ENCODE measurements at places on chromosomes 7 and 10.

DNA sequence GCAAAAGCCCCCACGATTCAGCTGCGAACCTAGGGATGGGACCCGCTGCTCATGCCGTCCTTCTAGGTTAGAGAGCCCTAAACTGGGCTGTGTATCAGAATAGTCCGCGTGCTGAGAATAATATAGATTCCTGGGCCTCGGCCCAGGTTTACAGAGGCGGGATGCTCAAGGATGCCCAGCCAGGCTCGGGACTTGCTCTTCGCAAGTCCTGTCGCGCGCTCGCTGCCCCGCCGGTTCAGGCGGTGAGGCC, 266 bp upstream of the STMP1 start:
- DNase-seq = no peak

- no peak for DNase-seq
These were observed 62.8 kb downstream of the ZRANB1 start for GRCh38 chr10:125004571-125005311.

- DNase-seq = no peak
These were observed 183.7 kb downstream of the NEBL start for GRCh38 chr10:20713420-20713819.

GRCh38 chr7:39054731-39055130, 77.0 kb downstream of the POU6F2 start:
- no peak for DNase-seq

DNA sequence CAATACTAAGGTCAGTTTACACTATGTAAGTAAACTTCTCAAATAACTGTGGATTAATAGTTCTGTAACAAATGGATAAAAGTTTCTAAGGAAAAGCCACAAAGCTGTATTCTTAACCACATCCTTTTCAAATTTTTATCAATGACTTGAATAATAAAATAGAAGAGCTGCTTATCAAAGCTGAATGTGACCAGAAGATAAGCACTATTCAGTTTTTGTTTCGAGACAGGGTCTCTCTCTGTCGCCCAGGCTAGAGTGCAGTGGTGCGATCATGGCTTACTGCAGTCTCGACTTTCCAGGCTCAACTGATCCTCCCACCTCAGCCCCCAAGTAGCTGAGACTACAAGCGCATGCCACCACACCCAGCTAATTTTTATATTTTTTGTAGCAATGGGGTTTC, 17.0 kb downstream of the UPF2 start:
- DNase-seq = no peak

- no peak for DNase-seq
These were observed 38.5 kb downstream of the AMZ1 start for GRCh38 chr7:2726316-2727018.

- no peak for DNase-seq
These were observed 252.3 kb downstream of the CXCL12 start for GRCh38 chr10:44132361-44133289.

- no peak for DNase-seq
These were observed 41.2 kb downstream of the NRCAM start for GRCh38 chr7:108415084-108415483.

GRCh38 chr10:16891375-16892313, 74.4 kb upstream of the RSU1 start:
- DNase-seq = peak; percentile 74

DNA sequence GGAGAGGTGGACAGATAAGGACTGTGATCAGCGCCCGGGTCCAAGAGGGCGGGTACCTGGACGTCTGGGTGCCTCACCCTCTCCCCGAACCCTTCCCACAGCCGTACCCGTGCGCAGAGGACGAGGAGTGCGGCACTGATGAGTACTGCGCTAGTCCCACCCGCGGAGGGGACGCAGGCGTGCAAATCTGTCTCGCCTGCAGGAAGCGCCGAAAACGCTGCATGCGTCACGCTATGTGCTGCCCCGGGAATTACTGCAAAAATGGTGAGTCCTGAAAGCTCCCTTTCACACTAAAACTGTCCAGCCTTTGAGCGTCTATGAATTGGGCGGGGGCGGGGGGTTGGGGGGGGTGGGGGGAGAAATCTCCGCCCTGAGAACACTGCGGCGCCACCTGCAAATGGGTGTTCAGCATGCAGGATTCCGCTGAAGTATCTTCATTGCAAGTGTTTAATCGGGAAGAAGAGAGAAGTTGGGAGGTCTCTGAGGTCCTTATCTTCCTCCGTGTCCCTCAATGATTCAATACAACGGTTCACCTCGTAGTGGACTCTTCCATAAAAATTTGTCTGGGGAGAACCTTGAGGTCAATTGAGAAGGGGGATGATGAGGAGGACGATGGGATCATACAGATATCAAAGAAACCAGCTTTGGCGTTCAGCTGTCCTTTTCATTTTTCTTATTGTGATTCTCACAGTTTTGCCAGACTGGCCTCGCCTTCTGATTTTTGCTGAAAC, 906 bp downstream of the DKK1 start:
- DNase-seq = peak; percentile 54

- no peak for DNase-seq
These were observed 151.1 kb downstream of the GFRA1 start for GRCh38 chr10:116121640-116122525.

GRCh38 chr7:1461646-1462375, 2.5 kb upstream of the MICALL2 start:
- no peak for DNase-seq

DNA sequence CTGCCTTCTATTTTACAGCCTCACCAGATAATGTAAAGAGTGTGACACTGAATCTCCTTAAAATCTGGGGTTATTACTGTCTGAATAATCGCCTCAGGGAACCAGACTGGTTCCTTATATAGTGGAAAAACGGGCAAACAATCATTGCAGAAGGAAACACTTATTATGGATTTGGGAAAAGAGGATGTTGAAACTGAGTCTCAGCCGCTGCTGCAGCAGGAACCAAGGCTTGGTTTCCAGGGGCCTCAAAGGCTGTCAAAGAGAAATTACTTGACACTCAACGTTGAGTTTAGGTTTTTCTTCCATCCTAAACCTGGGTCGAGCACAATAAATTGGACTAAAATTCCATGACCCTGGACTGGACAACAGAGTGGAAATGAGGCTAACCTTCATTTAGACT, 103.8 kb upstream of the AHR start:
- no peak for DNase-seq

DNA sequence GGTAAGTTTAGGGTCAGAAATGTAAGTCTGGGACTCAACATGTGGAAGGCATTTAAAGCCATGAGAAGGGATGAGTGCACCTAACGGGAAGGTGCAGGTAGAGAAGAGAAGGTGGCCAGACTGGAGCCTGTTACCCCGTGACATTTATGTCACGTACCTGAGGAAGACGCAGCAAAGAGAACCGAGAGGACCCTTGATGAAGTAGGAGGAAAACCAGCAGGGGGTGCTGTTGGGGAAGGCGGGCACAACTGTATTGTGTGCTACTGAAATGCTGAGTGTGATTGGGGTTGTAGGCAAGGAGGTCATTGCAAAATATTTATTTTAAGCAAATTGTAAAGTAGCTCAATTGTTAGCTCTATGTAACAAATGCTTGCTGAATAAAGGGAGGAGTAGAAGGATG, 338.2 kb upstream of the PRKCQ start:
- DNase-seq = no peak

DNA sequence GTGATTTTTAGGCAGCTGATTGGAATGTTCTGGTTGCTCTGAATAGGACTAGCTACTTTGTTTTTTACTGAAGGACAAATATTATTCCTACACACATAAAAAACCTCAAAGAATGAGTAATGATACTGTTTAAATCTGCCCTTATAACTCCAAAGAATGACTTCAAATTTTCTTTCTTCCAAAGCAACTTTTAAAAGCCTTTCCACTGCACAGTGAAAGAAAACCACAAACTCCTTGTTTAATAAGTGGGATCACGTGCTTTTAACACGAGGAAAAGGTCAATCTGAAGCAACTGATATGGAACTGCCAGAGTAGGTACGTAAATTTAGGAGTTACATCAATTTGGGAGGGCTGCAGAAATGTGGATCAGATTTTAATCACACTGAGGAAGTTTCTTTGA, 8.0 kb upstream of the PRKCQ start:
- no peak for DNase-seq

DNA sequence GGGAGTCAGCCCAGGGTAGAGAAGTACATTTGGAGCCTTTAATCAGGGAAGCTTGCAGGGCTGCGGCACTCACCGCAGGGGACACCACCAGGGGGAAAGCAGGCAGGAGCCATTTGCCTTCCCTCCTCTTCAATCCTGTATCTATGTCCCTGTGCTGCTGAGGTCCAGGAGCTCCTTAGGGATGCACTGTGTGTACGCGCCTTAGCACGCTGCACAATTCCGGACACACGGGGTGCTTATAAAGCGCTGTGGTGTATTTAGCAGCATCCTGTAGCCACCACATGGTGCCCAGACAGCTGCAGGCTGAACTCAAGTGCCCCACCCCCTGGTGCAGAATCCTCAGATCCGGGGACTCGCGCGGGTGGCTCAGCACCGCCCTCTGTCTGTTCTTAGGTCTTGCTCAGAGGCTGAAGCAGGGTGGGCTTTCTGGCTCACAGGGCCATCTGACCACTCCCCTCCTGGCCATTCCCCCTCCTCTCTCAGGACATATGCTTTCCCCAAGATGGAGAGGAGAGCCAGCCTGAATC, 421.4 kb downstream of the SDK1 start:
- peak; percentile 23 for DNase-seq

DNA sequence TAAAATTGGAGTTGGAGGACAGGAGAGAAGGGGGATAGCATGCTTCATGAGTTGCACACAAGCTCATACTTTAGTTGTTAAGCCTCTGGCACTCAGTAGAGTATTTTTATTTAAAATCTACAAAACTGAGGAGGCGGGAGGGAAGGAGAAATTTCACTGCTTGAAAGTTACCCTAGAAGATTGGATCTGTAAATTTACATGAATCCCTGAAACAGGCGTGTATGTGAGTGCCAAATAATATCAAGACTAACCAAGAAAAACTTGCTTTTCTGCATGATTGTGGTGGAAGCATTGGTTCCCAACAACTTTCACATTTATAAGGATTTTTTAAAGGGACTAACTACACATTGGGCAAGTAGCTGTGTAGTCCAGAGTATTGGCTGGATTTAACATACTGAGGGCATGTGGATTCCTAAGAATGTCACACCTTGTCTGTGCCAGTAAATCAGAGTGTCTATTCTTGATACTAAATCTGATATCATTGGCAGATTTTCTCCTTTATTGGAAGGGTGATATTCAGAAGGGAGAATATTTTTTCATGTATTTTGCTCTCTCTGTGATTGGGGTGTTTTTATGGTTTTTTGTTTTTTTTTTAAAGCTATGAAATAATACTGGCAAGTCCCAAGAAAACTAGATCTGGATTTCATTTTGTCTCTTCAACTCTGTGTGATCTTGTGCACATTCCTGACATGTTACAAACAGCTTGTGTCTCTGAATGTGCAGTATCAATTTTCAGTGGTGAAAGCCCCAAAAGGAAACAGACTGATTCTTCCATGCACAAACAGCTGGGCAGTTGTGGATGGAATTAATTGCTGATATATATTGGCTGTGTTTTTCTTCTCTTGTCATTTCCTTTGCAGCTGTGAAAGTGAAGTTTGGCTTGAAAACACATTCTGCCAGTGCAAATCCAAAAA, 67.2 kb downstream of the ADD3 start:
- peak; percentile 84 for DNase-seq

GRCh38 chr10:22156750-22157149, 61.1 kb downstream of the EBLN1 start:
- no peak for DNase-seq

DNA sequence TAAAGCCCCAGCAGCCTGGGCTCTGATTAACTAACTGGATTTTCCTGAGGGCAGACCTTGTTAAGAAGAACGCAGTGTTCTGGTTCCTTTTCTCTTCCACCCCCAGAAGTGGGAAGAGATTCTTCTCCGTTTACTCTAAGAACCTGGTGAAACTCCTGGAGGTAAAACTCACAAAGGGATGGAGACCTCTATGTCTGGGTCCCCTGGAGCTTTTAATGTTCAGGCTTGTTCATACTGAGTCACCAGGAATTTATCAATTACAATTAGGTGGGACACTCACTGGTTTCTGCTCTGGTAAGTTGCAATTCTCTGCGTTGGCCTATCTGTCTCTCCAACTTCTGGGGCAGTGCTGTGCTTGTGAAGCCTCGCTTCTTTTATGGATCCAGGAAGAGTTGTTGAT, 73.3 kb upstream of the CACNB2 start:
- DNase-seq = peak; percentile 70

- DNase-seq = no peak
These were observed 213.1 kb downstream of the MAGI2 start for GRCh38 chr7:79240413-79240812.

DNA sequence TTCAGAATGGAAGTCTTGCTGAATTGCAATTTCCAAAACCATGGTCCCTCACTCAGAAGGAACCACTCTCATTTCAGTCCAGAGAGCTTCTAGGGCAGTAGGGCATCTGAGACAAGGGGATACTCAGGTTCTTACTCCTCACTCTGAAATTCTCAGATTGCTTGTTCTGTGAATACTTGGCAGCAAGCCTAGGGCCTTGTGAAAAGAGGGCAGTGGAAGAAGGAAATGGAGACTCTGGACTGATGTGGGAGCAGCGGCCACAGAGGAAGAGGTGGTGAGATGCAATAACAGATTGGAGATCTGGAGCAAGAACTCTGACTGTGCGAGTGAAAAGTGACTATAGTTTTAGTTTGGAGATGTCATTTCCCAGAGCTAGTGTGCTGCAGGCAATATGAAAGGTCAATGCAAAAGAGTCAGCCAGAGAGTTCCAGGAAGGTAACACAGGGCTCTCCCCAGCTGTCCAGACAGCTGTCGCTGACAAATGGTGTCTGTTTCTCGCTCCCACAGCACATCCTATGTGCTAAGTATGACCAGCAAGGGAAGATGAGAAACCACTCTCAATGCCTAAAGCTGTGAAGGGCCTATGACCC, 291.6 kb upstream of the KIAA1217 start:
- DNase-seq = no peak

GRCh38 chr10:44298713-44299112, 86.2 kb downstream of the CXCL12 start:
- DNase-seq = no peak

DNA sequence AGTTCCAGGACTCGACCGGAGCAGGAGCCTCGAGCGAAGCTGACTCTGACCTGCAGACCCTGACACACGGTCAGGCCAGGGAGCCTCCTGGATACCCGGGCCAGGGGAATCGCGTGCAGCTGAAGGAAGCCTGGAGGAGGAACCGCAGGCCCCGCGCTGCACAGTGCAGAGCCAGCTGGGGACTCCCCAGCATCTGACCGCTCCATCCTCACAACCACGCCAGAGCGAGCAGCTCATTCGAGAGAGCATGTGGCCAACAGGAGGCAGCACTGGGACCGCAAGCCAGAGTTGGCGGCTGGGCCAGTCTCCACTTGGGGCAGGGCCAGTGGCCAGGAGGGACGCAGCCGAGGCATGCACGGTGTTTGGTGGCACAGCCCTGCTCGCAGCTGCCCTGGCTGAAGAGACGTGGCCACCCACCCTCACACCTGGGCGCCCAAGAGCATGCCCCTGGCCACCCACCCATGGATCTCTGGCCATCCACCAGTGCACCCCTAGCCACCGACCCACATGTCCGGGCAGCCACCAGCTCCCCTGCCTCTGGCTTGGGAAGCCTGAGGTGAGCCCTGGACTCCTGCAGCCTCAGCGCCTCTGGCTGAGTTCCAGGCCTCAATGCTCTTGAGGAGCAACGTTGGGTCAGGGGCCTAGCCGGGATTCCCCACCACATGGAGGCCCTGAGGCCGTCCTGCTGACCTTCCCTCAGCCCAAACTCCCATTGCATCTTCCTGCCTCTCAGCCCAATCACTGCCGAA, 213.9 kb downstream of the ELFN1 start:
- DNase-seq = no peak
